ENCODE measurements at places on chromosomes 5 and 9.

GRCh38 chr5:4189317-4189716, 593.7 kb downstream of the IRX1 start:
- no peak for DNase-seq

DNA sequence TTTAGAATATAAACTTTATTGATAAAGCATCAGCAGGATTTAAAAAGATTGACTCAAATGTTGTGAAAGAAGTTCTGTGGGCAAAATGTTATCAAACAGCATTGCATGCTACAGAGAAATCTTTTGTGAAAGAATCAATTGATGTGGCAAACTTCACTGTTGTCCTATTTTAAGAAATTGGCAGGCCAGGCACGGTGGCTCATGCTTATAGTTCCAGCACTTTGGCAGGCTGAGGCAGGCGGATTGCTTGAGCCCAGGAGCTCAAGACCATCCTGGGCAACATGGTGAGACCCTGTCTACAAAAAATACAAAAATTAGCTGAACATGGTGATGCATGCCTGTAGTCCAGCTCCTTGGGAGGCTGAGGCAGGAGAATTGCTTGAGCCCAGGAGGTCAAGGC, 17.4 kb downstream of the ZBTB43 start:
- no peak for DNase-seq

DNA sequence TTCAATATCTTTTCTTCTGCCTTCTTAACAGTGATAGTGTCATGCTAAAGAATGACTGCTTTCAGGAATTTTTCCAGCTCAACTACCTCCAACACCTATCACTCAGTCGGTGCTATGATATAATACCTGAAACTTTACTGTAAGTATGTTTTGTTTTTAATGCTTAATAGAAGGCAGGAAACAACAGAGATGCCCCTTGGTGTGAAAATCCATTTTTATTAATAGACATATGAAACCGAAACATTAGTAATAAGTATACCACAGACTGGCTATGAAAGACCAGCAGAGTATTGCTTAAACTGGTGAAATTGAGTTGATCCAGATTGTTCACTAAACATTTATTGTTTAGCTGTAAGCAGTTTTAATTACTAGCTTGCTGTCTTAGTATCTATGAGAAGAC, 25.2 kb downstream of the SKP2 start:
- DNase-seq = no peak

DNA sequence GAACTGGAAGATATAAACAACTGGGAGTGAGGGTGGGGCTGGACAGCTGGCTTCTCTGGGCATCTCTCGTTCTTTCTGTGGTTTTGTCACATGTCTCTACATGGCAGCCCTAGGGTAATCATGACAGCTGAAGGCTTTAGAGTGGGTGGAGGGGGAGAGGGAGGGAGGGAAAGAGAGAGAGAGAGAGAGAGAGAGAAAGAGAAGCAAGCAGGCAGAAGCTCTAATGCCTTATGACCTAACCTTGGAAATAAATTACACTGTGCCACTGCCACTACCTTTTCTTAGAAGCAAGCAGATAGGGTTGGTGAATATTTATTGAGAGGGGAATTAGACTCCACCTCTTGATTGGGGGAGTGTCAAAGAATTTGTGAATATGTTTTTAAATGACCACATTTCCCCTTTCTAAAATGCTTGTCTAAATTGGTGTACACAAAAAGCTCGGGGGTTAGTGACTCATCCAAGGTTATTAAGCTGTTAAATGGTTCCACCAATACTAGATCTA, 2.6 kb upstream of the DAPK1 start:
- DNase-seq = no peak

DNA sequence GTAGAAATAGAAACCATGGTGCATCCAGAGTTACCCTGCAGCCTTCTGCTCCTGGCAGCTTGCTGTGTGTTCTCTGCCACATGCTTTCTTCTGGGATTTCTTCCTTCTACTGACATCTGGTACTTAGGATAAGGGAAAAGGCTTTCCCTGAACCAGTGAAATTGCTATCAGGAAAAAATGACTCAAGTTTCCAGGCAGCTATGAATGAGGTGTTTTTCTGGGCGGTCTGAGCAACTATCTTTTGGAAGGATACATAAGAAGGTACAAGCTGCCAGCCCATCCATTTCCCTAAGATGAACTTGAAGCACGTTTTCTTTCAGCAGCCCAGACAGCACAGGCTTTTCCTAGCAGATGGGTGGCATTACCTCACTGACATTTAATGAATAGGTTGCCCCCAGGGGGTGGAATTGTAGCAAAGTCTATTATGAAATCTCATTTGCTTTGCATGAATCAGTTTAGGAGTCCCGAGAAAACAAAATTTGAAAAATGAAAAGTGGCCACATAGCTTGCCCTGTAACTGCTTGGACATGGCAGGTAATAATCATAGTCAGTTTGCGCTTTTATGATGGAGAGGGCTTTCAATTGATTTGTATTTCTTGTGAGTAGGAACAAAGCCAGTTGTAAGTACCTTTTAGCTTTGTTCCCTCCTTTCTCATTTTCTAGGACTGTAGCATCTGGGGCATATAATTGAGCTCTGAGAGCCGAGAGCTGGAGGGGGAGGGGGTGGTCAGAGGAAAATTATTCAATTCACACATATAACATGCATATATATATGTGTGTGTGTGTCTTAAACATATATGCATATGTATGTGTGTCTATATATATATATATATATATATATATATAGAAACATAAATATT, 108.5 kb downstream of the C9orf152 start:
- no peak for DNase-seq

DNA sequence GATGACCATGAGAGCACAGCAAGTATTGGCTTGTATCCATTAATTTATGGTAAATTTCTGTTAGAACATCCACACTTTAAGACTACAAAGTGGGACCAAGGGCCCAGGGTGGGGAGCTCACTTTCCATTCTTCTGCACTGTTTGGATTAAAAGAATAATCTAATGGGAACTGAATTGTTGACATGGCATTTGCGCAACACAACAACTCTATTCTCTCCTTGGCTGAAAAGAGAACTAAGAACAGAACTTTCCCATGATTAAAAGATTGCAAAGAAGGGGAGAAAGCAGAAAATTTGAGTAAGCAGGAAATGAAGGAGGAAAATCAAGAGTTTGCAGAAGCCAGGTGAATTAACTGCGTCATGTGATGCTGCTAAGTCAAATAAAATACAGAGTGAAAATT, 143.4 kb downstream of the HINT1 start:
- no peak for DNase-seq

- no peak for DNase-seq
Measured at GRCh38 chr5:178527458-178528307, 62.5 kb downstream of the COL23A1 start.

- no peak for DNase-seq
Measured at GRCh38 chr5:20536813-20537212, 548.8 kb upstream of the CDH18 start.

DNA sequence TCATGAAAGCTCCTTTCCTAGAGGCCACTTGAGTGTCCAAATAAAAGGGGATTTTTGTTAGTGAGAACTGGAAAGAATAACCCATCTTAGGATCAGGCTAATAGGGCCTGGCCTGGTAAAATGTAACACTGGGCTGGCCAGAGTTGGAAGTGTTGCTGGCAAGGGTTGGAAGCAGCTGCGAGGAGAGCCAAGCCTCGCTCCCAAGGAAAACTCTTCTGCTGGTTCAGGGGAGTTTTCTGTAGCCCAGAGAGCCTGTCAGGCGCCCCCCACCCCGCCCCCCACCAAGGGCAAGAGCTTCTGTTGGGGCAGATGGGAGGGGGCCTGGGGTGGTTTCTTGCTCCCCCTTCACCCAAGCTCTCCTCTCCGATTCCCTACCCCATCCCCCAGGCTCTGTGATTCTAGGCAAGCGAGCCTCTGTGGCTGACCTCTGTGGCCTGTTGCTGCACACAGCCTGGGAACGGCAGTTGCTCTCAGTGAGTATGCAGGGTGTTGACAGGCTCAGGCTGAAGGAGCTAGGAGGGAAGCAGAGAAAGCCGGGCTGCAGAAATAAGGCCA, 547.8 kb downstream of the CCDC171 start:
- DNase-seq = no peak

GRCh38 chr9:117204971-117205370, 209.9 kb downstream of the ASTN2 start:
- DNase-seq = no peak

- no peak for DNase-seq
Measured at GRCh38 chr5:134136771-134137170, 22.3 kb downstream of the TCF7 start.

DNA sequence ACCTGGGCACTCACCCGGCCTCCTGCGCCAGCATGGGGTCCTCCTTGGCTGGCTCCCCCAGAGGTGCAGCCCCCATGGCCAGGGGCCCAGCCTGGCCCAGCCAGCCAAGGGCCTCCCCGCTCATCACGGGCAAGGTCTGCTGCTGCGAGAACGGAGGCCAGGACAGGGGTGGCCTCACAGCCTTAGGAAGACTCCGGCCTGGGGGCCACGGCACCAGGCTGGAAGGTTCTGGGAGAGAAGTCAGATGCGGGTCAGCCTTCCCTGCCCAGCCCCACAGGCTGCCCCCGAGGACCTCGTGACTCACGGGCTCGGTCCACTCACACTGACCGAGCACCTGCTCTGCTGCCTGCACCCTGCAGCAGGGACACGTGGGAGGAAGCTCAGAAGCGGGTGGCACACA, 4.2 kb downstream of the SOHLH1 start:
- DNase-seq = no peak

GRCh38 chr9:4803670-4804530, 11.2 kb downstream of the RCL1 start:
- DNase-seq = no peak

GRCh38 chr9:127938298-127938690, 640 bp upstream of the DPM2 start:
- DNase-seq = no peak

- DNase-seq = no peak
Measured at GRCh38 chr5:136656811-136657210, 291.5 kb upstream of the TRPC7 start.

GRCh38 chr5:132557478-132558172, 848 bp downstream of the RAD50 start:
- DNase-seq = peak; percentile 8

GRCh38 chr5:133691448-133691847, 79.1 kb upstream of the FSTL4 start:
- DNase-seq = no peak

DNA sequence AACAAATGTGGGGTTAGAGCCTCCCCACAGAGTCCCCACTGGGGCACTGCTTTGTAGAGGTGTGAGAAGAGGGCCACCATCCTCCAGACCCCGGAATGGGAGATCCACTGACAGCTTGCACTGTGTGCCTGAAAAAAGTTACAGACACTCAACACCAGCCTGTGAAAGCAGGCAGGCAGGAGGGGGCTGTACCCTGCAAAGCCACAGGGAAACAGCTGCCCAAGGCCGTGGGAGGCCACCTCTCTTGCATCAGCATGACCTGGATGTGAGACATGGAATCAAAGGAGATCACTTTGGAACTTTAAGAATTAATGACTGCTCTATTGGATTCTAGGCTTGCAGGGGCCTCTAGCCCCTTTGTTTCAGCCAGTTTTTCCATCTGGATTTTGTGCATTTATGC, 782.3 kb downstream of the BRINP1 start:
- no peak for DNase-seq

DNA sequence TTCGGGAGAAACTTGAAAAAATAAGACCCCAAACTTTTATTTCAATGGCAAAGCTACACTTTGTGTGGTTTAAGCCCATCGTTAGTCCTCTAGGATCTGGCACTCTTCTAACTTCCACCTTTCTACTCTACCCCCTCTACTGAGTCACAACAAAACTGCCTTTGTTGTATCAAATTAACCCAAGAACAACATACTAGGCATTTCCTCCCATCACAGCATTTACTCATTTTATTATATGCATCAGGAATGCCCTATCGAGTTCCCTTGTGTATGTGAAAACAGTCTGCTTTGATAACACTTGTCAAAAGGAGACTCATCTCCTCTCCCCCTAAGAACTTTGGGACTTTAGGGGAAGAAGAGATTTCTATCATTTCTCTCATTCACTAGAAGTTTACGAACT, 158.9 kb upstream of the FREM1 start:
- DNase-seq = no peak
